ENCODE measurements at places on chromosomes 6 and 20.

GRCh38 chr6:162468326-162468725 is 259.2 kb downstream of the PRKN start:
- DNase-seq, result no peak

DNA sequence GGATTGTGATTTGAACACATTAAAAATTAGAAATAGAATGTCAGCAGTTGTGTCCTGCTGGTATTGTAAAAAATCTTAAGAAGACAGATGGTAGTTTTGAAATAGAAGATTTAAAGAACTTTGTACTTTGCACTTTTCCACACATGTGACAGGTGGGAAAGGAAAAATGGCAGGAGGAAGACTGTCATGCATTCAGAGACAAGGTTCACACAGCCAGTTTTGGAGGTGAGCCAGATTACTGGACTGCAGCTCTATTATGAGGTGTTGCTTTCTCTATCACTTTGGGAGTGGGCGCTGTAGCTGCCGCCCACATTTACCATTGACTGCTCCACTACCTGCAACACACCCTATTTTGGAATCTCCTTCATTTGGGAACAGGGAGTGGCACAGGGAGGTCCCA is 12.1 kb upstream of the NDUFAF4 start:
- DNase-seq, result no peak

- DNase-seq, result no peak
Measured at GRCh38 chr20:3796477-3797225, 541 bp downstream of the CDC25B start.

DNA sequence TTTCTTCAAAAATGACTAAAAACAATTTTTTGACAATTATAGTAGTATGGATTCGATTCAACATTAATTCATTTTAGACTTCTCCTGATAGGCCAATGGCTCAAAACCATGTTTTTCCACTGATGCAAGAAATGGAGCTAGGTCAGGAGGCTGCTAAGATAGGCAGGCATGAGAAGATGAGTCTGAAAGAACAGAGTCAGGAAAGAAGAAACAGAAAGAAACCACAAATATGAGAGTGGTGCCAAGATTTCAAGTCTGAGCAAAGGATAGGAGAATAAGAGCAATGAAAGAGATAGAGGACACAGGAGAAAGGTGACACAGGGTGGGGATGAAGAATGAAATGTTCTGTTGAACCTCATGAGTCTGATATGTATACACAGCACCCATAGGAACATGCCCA is 112.2 kb downstream of the TASP1 start:
- DNase-seq, result no peak

GRCh38 chr20:39378776-39379175 is 416.6 kb downstream of the DHX35 start:
- DNase-seq, result no peak

DNA sequence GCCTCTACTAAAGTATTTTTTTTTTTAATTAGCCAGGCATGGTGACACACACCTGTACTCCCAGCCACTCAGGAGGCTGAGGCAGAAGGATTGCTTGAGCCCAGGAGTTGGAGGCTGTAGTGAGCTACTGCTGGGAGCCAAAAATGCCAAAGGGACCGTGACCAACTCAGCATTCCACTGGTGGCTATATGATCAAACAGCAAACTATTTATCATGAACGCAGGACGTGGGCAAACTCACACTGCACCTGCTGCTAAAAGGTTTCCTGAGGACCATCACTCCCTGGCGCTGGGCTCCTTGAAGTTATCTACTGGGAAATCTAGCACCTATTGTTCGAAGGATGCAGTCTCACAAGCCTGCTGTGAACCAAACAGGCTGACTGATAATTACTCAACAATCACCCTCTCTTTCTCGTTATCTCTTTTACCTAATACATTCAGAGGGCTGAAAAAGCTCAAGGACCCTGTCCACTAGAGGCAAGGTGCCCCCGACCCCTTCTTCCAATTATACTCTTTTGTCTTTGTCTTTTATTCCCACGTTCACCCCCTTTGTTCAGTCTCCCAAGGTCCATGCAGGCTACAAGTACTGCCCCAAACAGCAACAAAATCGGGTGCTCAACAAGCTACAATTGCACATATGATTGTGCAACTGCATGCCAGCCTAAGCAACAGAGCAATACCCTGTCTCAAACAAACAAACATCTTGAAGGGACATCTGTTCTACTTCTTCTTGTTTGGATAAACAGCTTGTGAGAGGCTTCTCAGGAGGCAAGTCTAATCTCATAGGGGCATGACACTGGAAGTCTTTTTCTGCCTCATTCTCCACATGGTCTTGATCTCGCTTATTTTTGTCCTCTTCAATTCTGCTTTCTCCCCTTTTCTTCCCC is 47.7 kb upstream of the PLN start:
- no peak for DNase-seq

GRCh38 chr6:133359256-133359655 is 118.1 kb downstream of the EYA4 start:
- DNase-seq, result no peak

- DNase-seq, result no peak
Measured at GRCh38 chr6:165973473-165973872, 194.2 kb downstream of the TBXT start.

- no peak for DNase-seq
Measured at GRCh38 chr20:36773107-36773596, 411 bp downstream of the DSN1 start.

GRCh38 chr6:93417421-93418013 is 1.8 kb downstream of the EPHA7 start:
- no peak for DNase-seq

DNA sequence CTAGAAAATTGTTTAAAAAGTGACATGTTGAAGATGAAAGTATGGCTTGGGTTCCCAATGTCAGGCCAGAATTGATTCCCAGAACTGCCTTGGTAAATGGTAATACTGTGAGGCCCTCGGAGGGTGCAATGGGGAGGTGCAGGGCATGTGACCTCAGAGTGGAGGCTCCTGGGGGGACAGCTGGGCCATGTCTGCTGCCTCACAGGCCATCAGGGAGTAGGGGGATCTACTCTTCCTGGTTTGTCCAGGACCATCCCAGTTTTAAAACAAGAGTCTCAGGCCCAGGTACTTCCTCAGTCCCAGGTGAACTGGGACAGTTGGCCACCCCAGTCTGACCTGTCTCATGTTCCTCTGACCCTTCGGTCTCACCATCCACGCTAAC is 55.3 kb upstream of the SNX9 start:
- DNase-seq, result no peak

DNA sequence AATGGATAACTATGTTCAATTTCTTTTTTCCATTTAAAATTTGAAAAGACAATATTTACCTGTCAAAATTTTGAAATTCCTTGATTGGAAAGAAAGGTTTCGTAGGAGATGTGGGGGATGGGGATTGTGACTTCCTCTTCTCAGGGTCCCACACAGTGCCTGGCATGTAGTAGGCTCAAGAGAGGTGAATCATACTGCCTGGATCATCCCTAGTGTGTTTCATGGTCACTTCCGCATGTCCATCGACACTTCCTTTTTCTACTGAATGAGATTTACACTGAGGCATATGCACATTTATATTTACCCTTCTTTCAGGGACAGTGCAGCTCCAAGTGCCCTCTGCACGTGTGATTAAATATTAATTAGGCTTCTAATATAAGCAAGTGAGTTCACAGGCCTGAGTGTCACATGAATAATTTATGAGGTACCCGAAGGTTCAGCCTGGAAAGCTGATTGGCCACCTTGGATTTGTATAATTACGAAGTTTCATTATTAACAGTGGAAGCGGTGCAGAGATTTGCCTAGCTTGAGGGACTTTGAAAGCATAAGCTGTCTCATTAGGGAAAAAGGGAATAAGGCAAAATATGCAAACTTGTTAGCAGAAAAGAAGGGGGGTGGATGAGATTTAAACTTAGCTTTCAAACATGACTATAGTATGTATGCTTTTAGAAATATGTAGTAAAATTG is 177.5 kb upstream of the MMS22L start:
- no peak for DNase-seq

- no peak for DNase-seq
Measured at GRCh38 chr20:16100111-16100510, 473.1 kb downstream of the KIF16B start.

DNA sequence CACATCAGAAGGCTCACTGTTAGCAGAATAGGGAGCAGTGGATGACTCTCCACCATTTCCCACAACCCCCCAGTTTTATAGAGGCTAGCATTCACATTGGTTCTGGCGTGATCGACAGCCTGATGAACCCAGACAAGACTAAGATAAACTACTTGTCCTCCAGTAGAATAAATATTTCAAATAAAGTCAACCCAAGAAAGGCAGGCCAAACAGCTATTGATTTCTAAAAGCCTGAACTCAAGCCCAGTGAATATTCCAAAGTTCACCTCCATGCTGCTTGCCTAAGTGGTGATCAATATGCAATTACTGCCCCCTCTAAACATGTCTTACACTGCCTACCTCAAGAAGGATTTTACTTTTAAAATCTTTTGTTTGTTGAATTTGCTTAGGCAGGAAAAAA is 104.5 kb downstream of the CTNNBL1 start:
- no peak for DNase-seq

- DNase-seq, result no peak
Measured at GRCh38 chr6:56694002-56694401, 51.3 kb upstream of the DST start.

DNA sequence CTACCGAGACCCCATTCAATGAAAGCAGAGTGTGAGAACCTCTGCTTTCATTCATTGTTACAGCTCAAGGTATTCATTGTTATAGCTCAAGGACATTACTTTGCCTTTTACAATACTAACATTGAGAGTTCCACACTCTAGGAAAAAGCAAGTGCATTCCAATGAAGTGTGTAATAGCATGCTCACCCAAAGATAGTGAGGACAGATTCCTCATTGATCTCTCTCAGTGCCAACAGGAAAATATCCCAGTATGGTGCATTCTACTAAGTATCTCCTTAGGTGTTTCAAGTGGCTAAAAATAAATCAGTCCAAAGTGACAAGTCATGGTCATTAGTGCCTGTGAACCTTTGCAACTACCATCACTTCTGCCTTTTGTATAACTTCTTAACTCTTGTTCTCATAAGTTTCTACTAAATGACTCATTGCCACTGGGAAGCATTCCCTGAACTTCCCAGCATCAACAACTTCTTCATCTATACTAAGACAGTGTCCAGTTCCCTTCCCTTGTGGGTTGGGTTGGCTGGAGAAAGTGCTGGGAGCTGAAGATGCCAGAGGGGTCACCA is 140.7 kb upstream of the STXBP5 start:
- no peak for DNase-seq

DNA sequence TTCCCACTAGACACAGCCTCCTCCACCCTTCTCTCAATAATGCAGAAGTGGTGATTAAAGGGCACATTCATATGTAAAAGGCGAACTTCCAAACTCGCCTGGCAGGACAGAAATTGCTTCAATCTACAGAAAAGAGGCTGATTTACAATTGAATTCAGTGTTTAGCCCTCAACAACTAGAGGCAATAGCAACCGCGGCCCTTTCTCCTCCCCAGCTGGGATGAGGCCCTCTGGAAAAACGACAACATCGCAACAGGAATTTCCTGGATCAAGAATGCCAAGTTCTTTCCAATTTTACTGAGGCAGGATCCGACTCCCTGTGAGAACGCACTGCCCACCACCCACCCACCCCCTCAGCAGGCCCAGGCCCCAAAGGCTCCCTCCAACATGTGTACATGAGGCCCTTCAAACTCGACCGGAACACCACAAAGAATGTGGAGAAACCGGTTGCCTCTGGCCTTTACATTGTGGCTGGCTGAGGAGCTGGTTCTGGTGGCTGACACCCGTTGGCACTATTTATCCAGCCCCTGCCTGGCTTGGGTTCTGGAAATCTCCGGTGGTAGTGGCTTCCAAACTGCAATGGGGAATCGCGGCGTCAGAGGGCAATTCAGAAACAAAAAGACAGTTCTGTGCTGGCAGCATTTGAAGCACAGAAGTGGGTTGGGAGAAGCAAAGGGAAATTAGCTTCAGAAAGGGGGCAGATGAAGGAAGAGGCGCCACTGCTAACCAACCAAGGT is 36.8 kb downstream of the ZMYND8 start:
- DNase-seq, result no peak

DNA sequence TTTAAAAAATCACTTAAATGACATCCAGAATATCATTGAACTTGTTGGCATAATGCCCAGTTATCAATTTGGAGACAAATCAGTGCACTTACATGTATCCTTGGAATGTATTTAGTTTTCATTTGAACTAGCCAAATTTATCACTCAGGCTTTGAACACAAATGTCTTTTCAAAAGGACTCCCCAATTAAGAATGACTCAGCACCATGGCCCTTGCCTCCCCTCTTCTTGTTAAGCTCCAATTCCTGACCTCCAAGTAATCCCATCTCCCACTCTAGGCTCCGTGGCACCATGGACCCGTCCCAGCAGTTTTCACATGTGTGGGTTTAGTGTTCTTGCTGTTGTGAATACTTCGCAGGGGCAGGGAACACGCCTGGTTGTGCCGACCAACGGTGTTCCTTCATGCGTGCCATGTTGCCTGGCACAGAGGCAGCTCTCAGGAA is 2.7 kb downstream of the AKAP12 start:
- no peak for DNase-seq

DNA sequence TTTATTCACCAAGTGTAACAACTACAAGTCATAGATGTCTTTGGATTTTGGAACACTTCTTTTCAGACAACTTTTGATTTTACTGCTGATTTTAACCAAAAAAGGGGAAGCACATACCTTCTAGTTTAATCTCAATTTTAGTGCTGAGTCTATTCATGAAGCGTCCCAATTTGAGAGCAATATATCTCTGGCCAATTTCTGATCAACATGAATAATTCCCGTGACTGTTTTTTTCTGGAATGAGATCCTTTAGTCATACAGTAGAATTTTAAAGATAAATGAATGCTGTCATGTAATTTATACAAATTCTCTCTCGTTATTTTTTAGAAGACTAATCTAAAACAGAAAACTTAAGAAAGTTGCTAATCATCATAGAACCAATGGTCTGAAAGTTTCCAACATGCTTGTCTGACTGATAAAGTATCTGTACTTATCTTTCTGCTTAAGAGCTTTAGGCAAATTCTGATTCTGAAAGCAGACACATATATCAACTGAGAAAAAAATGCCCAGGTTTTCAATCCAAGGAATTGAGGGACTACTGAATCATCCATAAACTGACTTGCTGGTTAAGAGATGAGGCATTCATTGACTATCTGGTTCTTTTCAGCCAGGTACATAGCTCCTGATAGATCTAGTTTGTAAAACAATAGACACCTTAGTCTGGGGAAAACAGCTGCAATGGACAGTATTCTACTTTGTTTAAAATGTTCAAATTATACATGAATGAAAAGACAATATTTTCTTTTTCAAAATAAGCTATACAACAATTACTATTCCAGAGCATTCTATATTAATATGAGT is 657.5 kb downstream of the RFPL4B start:
- DNase-seq, result no peak
